ENCODE measurements at places on chromosomes 2 and 18. TPM values are rescaled to one million over a fixed set of nuclear protein-coding genes. Genes with fewer than 3 reads are reported as not detected.

GRCh38 chr2:168034616-168035015, 212.8 kb downstream of the STK39 start:
- DNase-seq, result no peak

The ABCG8 gene
- 1.1 TPM for polyA plus RNA-seq

The PLCL1 gene
- polyA plus RNA-seq, result 20.8 TPM

GRCh38 chr2:141570474-141571131, 560.2 kb downstream of the LRP1B start:
- no peak for DNase-seq

The MAP3K19 gene
- 0.73 TPM for polyA plus RNA-seq

DNA sequence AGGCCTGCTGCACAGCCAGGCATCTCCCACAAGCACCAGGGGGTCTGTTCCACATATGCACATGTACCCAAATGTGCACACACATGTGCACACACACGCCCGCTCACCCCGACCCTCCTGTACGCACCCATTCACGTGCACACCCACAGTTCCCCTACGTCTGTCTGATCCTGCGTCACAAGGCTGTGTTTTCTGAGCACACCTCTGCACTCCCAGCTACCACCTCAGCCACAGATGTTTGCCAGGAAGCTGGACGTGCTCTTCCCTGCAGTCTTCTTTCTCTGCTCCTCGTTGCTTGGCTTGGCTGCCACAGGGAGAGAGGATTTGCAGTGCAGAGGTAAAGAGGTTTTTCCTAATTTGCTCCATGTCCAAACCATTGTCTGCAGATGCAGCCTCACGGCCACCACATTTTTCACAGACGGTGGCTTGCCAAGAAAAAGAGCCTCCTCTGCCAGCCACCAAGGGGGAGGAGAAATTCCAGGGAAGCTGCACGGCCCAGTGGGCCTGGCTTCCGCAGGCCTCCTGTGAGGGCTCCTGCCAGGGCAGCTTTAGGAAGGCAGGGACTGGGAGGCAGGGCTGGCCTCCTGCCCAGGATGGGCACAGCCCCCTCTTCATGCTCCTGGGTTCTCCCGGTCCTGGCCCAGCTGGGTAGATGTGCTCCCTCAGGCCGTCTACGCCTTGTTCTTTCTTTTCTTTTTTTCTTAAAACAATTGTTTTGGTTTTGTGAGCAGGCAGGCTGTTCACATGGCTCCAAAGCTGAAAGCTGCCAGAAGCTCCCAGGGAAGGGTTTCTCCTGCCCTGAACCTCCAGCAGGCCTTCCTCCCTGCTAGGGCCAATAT, 29.3 kb upstream of the HS6ST1 start:
- peak; percentile 54 for DNase-seq

The TYMS gene
- 117 TPM for polyA plus RNA-seq

DNA sequence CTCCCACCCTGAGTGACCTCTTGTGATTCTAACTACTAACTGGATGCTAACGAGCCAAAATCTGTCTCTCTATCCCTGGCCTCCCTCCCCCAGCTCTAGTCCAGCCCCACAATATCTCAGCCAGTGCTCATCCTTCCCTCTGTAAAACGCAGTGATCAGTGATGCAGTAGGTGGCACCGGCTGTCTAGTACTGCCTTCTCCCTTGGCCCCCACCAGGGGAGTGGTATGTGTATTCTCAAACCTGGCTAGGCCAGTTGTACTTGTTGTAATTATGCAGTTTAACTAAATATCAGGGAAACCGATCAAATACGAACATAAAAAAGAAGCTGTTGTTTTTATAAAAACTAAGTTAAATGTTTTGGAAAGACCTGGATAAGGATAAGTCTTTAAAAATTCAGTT, 113.2 kb upstream of the ALPP start:
- DNase-seq, result no peak

The ZNF532 gene
- polyA plus RNA-seq, result 85.3 TPM

The NIF3L1 gene
- 47.3 TPM for polyA plus RNA-seq

- DNase-seq, result no peak
These were observed 948.2 kb upstream of the FAM98A start for GRCh38 chr2:34547340-34547739.

DNA sequence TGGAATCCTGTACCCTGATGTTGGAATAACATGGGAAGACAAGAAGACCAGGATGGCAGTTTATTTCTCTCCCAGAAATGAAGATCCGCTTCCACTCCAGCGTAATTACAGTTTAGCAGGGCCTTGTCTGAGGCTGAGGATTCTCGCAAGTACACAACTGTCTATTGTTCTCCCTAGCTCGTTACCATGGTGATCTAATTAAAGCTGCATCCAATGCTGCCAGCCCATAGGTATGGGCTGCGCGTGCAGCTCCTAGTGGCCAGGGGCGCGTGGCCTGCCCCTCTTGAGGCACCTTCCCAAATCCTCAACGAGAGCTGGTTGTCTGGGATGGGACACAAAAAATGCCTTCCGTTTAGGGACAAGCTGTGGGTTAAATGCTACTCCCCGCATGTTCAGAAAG, 344.9 kb downstream of the CYRIA start:
- DNase-seq, result no peak

DNA sequence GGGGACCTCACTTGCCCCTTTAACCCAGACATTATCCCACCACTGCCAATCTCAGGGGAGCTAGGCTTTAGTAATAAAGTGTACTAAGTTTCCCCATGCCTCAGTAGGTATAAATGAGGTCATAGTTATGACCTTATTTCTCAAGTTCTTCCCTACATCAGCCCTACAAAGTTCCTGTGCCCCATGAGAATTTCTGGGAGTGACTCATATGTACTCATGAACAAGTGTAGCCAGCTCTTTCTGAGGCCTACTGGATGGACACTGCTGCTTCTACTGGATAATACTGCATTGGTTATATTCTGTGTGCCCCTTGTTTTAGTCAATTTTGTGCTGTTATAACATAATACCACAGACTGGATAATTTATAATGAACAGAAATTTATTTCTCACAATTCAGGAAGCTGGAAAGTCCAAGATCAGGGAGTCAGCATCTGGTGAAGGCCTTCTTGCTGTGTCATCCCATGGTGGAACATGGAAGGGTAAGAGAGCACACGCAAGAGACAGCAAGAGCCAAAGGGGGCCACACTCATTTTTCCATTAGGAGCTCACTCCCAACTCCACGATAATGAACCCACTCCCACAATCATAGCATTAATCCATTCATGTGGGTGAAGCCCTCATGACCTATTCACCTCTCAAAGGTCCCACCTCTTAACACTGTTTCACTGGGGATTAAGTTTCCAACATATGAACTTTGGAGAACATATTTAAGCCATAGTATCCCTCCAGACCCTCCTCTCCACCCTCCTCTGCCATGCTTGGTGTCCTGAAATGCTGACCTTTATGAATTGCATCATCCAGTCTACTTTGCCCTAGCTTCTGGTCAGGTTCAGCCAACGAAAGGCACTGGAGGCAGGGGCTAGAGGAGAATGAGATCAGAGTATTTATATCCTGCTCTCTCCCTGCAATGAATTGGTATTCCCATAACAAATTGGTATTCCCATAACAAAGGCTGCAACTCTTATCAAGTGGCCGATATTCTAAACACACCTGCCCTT, 25.4 kb upstream of the ST3GAL5 start:
- DNase-seq, result no peak

The AQP12B gene
- polyA plus RNA-seq, result 0.18 TPM

DNA sequence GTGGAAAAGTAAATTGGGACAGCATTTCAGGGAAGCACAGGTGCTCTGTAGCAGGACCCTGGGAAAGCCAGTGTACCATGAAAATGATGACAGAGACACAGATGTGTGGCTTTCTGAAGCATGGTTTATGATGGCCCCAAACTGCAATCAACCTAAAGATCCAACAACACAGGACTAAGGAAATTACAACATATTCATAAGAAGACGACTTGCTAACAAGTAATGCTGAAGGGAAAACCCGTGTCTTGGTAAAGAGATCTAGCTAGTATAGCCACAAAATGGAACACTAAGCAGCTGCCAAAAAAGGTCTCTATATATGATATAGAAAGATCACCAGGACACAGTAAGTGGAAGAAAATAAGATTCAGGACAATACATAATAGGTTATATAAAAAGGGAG, 53.2 kb downstream of the UXS1 start:
- no peak for DNase-seq

DNA sequence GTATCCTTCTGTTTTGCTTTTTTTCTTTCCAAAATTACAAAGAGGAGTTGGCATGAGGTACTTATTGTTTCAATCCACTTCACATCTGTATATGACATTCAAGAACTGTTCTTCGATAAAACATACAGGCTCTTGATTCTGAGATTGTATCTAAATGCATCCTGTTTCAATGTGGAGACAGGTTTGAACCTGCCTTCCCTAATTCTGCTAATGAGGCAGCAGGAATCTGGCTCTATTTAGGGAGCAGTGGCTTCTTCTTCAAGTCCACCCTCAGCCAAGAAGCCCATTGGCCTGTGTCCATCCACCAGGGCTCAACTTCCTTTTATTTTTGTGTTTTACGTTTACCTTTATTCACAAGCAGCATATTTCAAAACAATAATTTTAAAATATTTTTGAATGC, 84.8 kb upstream of the PIK3C3 start:
- DNase-seq, result no peak

DNA sequence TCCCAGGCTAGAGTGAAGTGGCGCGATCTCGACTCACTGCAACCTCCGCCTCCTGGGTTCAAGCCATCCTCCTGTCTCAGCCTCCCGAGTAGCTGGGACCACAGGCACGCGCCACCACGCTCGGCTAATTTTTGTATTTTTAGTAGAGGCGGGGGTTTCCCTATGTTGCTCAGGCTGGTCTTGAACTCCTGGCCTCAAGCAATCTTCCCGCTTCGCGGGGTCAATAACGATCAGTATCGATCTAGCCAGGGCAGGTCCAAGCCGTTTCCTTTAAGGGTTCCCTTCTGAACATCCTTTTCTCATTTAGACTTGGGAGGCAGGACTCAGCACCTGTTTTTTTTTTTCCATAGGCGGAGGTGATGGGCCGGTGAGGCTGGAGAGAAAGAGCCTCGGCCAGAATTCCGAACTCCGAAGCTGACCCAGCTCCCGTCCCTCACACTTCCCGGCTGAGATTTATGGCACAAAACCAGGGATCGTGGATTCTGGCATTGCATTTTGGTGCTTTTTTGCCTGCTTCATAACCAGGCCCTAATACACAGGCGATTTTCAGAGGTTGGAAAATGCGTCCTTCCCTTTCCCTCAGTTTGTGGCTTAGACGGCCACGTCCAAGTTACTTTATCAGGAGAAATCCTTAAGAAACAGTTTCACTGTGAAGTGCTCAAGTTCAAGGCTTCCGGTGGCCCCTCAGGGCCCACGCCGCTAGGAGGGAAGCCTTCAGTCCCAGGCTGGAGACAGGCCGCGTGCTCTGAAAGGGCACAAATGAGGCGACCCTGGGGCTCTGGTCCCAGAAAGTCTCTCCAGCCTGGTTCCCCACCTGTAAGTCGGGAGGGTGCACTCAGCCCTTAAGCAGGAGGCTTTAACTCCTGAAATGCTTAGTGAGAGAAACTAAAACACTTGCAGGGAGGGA, 998 bp upstream of the SLC66A3 start:
- DNase-seq, result no peak

The CD302 gene
- 16.2 TPM for polyA plus RNA-seq
